Activated naive CD4-positive, alpha-beta T cell (primary cell): ENCODE measurements at places on chromosomes 2 and 18.

- DNase-seq = no peak
Measured at GRCh38 chr2:42744545-42745082, 19.3 kb downstream of the OXER1 start.

GRCh38 chr2:23293731-23294130 lies 91.2 kb upstream of the KLHL29 start:
- DNase-seq = no peak

GRCh38 chr2:36357847-36358659 lies 2.5 kb downstream of the CRIM1 start:
- no peak for DNase-seq

DNA sequence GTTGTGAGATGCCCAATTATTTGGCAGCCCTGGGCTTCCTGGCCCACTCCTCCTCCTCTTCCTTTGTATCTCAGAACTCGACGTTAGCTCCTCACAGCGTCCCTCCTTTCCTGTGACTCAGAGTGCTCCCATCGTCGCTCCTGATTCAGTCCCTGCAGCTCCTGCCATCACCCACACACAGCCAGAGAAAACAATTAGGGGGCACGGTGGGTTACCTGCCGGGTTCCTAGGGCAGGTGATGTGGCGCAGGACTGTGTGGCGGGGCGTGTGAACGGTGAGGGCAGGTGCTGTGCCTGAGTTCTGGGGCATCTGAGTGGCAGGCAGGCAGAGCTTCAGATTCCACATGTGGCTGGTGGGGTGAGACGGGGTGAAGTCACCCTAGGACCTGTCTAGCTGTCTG lies 42.6 kb downstream of the GLI2 start:
- DNase-seq = no peak

- DNase-seq = no peak
Measured at GRCh38 chr18:22277758-22278157, 108.4 kb downstream of the GATA6 start.

- DNase-seq = no peak
Measured at GRCh38 chr2:30306522-30306921, 75.2 kb downstream of the LBH start.

- no peak for DNase-seq
Measured at GRCh38 chr2:231710799-231711676, 2.7 kb downstream of the PTMA start.

- DNase-seq = no peak
Measured at GRCh38 chr2:182280118-182280517, 146.7 kb downstream of the PDE1A start.

DNA sequence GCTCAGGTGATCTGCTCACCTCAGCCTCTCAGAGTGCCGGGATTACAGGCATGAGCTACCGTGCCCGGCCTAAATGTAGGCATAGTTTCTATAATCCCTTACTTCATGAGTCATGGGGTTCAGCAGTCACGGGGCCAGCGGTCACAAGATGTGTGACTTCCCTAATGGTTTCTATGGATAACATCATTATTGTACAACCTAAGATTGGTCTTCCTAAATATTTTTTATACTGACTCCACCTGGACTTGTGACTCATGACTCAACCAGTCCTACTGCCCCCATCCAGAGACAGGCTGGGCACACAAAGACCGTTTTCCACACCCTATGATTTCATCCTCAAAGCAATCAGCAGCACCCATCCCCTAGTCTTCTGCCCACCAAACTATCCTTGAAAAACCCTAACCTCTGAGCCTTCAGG lies 15.9 kb downstream of the FAM210A start:
- DNase-seq = no peak

DNA sequence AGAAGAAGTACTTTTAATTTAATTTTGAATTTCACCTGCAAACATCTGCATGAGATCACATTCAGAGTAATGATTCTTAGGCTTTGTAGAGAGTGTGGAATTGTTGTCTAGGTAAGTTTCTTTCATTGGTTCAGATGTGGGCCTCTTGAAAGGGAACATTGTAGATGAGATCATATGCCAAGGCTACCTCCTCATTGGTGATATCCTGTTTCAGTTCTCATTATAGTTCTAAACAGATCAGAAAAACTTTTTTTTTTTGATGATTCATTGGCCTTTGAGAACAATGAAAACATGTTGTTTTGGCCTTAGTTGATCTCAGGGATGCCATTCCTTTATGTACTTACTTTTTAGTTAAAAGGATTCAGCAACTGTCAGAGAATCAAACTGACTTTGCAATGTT lies 44.5 kb downstream of the EML6 start:
- DNase-seq = no peak

DNA sequence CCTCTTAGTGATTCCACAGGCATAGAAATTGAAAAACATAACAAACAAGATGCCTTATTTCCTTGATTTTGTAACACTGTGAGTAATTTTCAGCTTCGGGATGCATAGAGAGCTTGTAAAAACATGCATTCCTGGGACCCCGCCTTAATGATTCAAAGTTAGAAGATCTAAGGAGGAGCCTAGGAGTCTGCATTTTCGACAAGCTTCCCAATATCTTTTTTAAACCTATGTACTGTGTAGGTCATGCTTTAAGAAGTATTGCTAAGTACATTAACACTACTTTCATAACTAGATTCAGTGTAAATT lies 109.8 kb upstream of the ZNF516 start:
- no peak for DNase-seq

DNA sequence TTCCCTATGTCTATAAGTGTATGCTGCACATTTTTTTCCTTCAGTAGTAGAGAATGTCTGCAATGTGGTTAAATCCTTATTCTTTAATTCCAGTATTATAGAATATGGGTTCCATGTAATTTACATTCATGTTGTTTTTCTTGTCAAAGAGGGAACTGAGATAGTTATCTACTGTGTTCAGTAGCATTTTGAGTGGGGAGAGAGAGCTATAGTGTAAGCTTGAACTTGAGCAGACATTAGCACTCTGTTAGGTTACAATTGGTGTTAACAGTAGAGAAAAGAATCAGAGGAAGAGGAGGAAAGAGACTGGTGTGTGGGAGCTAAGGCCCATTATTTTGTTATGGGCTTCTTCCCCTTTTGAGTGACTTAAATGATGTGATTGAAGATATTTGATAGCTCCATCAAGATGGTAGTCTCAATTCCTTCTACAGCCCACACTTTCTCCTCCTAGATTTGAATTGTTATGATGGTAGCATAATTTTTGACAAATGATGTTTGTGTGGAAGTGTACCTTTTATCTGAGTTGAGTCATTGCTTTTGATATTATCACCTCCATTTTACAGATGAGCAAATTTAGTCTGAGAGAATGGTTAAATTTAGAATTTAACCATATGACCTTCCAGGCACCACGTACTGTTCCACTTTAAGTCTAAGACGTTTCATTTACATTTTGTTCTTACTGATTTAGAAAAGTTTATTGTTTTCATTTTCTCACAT lies 71.3 kb downstream of the FMNL2 start:
- no peak for DNase-seq

DNA sequence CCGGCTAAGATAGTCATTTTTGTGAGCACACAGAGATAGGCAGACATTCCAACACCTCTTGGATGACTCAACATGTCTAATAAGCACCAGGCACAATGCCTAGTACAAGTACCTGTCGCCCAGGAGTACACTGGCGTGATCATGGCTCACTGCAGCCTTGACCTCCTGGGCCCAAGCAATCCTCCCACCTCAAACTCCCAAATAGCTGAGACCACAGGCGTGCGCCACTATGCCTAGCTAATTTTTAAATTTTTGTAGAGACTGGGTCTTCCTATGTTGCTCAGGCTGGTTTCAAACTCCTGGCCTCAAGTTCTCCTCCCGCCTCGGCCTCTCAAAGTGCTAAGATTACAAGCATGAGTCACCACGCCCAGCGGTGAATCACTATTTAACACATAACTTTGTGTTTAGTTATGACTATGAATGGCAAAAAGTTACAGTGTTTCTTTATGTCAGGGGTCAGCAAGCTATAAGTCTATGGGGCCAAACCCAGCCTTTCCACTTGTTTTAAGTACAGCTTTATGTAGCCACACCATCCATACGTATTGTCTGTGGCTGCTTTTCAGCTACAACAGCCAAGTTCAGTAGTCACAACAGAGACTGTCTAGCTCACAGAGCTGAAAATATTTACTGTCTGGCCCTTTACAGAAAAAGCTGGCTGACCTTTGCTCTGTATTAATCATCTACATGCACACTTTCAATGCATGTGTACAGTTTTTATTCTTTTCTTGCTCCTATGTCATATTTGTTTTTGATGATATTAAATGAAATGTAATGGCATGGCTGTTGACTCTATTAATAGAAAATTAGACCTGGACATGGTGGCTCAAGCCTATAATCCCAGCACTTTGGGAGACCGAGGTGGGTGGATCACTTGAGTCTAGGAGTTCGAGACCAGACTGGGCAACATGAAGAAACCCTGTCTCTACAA lies 18.7 kb downstream of the ORC2 start:
- DNase-seq = no peak

- no peak for DNase-seq
Measured at GRCh38 chr18:38025433-38026038, 459.9 kb upstream of the CELF4 start.

GRCh38 chr2:241943209-241943850 lies 73.8 kb downstream of the RTP5 start:
- no peak for DNase-seq

- no peak for DNase-seq
Measured at GRCh38 chr2:28591711-28592335, 96.0 kb downstream of the PLB1 start.

GRCh38 chr2:216109962-216110614 lies 940 bp downstream of the XRCC5 start:
- no peak for DNase-seq

- DNase-seq = no peak
Measured at GRCh38 chr2:178363252-178363651, 87.7 kb downstream of the PRKRA start.

GRCh38 chr18:43760010-43760409 lies 482.7 kb upstream of the SYT4 start:
- DNase-seq = no peak

- DNase-seq = no peak
Measured at GRCh38 chr2:234947556-234947955, 4.3 kb upstream of the SH3BP4 start.

GRCh38 chr2:142234741-142235140 lies 103.9 kb upstream of the LRP1B start:
- DNase-seq = no peak

DNA sequence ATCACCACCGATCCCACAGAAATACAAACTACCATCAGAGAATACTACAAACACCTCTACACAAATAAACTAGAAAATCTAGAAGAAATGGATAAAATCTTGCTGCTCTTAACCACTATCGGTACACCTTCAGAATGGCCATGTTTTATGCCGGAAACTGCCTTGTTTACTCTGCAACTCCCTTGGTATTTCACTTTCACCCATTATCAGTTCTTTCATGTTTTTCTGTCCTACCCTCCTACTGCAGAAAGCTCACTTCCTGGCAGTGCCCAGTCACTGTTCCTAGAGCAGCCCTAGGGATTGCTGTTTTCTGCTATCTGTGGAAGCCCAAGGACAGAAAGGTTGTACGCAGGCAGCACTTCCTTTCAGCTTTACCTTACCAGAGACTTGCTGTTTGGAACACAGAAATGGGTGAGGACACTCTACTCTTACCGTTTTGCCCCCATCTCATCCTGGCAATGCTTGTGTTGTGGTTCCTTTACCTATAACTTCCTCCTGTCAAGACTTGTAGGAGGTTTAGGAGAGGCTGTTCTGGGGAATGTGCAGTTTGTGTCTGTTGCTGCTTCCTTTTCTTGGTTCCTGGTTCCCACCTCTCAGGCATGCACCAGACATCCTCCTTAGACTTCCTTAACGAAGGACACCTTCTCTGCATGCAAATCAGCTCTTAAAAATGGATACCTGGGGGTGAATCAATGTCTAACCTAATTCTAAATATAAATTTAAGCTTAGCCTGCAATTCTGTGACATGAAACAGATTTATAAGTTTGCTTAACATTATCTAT lies 394.4 kb downstream of the SPAG16 start:
- DNase-seq = no peak

GRCh38 chr2:76268902-76269620 lies 558.3 kb upstream of the GCFC2 start:
- DNase-seq = no peak

- DNase-seq = no peak
Measured at GRCh38 chr2:239263669-239264491, 136.9 kb downstream of the HDAC4 start.

DNA sequence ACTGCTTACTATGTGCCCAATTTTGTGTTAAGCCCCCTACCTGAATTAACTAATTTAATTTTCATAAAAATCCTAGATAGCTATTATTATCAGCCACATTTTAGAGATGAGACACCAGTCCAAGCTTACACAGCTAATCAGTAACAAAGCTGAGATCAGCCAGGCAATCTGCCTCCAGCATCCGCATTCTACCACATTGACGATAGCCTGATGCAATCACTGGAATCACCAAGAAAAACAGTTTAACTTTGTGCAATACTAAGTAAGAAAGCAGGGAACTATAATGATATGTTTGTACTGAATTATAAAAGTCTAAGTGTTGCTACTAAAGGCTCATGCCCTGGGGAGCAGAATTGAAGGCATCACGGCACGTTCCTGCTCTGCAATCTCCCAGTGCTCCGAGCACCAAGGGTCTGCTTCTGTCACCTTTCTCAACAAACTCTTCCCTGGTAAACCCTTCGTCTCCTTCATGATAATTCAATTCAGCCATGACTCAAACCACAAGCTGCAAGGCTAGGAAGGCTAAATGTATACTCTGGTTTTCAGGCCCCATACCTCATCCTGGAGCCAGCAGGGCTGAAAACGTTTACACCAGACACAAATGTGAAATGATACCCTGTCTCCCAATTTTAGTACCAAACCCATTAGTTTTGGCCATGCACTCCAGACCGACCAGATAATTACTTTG lies 19.4 kb downstream of the KANSL3 start:
- no peak for DNase-seq

DNA sequence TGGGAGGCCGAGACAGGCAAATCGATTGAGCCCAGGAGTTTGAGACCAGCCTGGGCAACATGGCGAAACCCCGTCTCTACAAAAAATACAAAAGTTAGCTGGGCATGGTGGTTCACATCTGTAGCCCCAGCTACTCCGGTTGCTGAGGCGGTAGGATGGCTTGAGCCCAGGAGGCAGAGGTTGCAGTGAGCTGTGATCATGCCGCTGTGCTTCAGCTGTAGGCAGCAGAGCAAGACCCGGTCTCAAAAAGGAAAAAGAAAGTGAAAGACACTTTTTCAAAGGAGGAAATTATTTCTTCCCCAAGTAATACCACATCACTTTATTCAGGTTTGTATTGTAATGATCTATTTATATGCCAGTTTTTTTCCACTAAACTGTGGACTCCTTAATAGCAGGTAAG lies 35.7 kb upstream of the TAF4B start:
- no peak for DNase-seq

- DNase-seq = no peak
Measured at GRCh38 chr18:76524477-76524876, 29.4 kb upstream of the ZNF516 start.

DNA sequence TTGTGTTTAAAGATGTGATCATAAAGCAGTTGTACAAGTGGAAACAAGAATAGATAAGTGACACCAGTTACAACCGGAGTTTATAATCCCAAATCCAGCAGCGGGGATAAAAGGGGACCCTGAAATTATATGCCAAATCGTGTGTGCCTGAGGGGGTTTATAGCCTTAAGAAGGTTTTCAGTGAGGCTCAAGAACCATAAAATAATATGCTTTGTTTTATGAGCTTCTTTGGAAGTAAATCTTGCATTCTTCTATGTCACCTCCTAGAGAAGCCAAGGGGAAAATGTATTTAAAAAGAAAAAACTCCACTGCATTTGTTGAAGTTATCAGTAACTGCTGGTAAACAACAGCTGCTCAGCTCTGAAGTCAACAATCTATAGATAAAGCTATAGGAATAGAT lies 25.8 kb upstream of the MAP3K20 start:
- DNase-seq = no peak
